Stimulated activated CD4-positive, alpha-beta T cell treated with anti-CD3 and anti-CD28 coated beads, Interleukin-4, amount 100 ng/mL, for 24 hours (primary cell): ENCODE measurements at places on chromosomes 6 and 20.

GRCh38 chr20:1456300-1456699, 10.3 kb downstream of the NSFL1C start:
- no peak for DNase-seq

DNA sequence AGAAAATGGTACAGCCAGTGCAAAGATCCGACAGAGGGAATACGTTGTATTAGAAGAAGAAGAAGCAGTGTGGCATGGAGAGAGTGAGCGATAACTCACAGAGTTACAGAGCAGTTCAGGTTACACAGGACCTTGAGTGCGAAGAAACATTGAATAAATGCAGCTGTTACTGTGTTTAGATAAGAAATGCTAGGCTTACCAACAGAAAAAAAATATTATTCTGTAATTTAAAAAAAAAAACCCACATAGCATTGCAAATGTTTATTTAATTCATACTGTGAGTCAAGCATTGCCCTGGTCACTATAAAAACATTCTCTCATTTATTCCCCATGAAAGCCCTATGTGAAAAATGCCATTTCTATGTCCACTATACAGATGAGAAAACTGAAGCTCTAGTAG, 373.4 kb upstream of the EPHA7 start:
- no peak for DNase-seq

GRCh38 chr6:157193443-157193996, 129.8 kb downstream of the TMEM242 start:
- DNase-seq, result no peak

- no peak for DNase-seq
These were observed 51.0 kb downstream of the ZBTB2 start for GRCh38 chr6:151340219-151340978.

- no peak for DNase-seq
These were observed 1217.6 kb upstream of the GJE1 start for GRCh38 chr6:140915103-140915502.

DNA sequence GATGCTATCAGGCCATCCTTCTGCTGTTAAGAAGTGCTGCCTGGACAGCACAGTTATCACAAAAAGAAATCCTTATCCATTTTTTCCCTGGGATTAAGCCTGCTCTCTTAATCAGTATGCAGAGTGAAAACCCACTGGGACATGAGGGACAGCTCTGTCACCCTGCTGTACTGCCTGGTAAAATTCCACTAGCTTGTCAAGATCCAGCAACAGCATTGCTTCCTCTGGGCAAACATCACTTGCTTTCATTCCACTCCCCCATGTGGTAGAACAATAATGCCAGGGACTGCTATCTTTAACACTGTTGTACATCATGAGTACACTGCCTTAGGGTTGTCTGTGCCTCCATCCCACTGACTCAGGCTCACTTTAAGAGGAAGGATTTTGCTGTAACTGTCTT, 331.3 kb downstream of the KIF16B start:
- no peak for DNase-seq

DNA sequence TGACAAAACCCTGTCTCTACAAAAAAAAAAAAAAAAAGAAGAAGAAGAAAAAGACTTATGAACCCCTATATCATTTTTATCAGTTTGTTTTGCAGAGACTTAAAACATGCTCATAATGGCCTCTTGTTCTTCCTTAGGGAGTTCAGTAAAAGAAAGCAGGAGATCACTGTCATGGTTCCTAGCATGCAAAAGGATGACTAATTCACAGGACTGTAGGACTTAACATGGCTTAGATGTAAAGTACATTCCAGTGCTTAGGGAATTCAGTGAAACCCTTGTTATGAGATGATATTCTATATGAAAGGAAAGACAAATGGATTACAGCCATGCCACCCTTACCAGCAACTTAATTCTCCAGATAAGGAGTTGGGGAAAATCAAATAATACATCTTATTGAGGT, 29.5 kb downstream of the EEF1A1 start:
- no peak for DNase-seq

- DNase-seq, result no peak
These were observed 13.5 kb downstream of the MAK start for GRCh38 chr6:10824819-10825218.

DNA sequence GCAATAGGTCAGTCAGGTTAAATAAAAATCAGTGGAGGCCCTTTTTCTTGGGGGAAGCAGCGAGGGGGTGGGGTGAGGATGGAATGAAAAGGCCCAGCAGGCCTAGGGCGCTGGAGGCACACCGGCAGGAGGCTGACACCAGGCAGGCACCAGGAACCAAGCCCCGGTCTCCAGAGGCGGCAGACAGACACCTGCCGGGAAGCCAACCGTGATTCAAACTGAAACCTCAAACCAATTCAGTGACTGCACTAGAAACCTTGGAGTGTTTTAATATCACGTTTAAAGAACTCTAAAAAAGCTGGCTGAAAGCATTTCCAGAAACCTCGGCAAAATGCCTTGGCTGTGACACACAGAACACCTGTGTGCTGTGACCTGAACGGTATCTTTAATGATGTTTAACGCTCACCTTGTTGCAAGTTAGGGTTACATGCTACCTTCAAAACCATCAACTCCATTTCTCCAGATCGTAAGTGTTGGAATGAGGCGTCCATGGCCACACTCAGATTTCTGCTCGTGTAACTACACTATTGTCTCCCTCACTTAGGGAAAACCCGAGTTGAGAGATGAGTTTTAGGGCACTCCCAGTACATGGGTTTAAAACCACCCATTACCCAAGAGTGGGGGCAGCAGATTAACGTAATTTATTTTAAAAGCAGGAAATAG, 27.2 kb downstream of the DIDO1 start:
- peak; percentile 33 for DNase-seq

DNA sequence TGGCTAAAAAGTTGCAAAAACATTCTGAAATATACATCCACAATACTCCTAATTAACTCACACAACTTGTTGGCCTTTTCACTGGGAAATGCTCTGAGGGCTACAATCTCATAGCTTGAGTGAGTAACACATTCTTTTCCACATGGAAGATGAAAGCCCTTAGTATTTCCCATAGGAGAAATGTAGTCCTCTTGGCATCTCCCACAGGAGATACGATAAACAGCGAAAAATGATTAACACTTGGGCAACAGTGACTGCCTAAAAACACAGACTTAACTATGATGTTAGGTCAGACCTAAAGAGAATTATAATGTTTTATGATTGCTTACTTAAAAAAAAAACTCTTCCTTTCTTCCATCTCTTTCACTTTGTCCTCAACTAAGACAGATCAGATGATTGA, 9.0 kb downstream of the MYLK4 start:
- DNase-seq, result no peak

DNA sequence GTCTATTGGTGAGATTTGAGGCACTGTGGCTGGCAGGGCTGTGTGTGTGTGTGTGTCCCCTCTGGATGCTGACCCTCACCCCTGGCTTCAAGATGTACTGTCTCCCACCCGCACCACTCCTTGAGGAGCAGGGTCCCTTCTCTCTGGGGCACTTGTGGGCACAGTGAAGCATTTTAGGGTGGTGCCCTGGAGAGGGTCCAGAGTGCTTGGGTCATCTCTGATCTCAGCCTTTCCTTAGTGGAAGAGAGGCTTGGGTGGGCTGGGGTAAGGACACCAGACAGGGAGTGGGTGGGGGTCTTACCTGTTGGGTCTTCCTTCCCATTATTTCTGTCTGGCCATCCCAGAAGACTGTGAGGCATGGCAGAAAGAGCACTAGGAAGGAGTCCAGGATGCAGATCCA, 66.1 kb downstream of the EFCAB8 start:
- DNase-seq, result no peak

DNA sequence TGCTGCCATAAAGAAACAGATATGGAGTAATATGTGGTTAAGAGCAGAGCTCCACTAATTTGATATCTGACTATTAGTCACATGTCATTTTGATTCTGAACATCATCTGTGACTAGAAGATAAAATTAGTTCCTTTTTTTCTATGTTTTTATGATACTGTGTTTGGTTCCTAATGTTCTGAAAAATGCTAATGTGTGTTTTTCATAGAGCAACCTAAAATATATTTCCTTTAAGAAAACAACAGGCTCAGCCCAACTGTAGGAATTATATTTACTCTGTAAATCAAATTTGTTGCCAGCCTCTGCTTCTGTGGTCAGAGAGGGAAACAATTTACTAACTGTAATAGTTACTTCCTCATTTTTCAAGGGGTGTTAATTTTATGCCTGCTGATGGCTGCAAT, 33.3 kb upstream of the TXLNB start:
- DNase-seq, result no peak

GRCh38 chr20:18738055-18738454, 75.5 kb upstream of the SCP2D1 start:
- no peak for DNase-seq
